EL (cell line): ENCODE measurements at places on chromosomes 4 and X.

GRCh38 chrX:54994668-54995351 lies 822 bp upstream of the PFKFB1 start:
- no peak for DNase-seq

GRCh38 chr4:44256414-44256813 lies 192.2 kb downstream of the KCTD8 start:
- no peak for DNase-seq

- no peak for DNase-seq
These were observed 136.0 kb downstream of the FAM53A start for GRCh38 chr4:1547856-1548826.

DNA sequence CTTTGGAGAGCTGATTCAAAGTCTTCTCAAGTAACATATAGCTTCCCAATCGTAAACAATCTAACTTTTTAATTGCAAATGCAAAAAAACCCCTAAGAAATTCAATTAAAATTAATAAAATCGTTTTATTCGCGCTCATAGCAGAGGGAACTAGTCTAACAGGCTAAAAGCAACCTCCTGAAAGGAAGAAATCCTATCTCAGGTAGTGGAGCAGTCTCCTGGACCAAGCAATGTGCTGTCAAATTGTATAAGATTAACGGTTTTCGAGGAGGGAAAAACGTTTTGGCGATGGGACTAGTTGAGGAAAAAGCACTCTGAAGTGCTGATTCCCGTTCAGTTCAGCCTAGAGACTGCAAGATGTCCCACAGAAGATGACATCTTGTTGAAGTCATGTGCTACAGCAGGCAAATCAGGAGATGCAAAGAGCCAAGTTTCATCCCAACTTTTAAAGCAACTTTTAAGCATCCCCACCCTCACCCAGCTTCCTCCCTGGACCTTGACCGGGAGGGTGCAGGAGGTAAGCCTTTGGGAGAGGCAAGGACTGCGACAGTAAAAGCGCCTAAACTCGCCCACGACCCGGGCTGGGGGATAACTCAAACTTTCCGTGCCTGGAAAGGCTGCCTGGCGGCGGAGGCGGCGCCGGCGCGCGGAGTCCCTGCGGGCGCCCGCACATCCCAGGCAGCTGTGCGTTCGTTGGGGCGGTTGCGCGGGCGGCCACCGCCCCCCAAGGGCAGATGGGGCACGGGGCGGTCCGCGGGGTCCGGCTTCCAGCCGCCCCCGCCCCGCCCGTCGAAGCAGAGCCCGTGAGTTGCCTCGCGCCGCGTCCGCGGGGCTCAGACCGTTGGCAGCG lies 784 bp downstream of the MAP7D3 start:
- peak; percentile 26 for DNase-seq

- DNase-seq: no peak
These were observed 12.8 kb downstream of the GYG2 start for GRCh38 chrX:2841537-2841936.

GRCh38 chrX:118480172-118480571 lies 15.4 kb upstream of the DOCK11 start:
- DNase-seq: no peak

- no peak for DNase-seq
These were observed 11.7 kb downstream of the OTUD4 start for GRCh38 chr4:145168581-145169187.

DNA sequence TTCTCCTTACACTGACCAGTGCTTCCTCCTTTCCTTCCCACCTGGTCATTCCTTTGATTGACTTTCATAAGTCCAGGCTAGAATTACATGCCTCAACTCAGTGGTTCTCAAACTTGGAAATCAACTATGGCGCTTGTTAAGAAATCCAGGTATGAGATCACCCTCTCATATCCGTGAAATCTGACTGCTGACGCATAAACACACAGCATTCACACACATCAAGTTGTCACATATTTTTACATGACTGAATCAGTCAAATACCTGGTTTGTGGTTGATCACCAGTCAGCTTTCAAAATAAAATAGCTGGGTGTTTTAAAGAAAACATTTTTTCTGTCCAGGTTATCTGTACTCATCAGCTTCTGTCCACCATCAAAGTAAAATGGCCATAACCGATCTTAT lies 433.5 kb downstream of the AFF2 start:
- no peak for DNase-seq

DNA sequence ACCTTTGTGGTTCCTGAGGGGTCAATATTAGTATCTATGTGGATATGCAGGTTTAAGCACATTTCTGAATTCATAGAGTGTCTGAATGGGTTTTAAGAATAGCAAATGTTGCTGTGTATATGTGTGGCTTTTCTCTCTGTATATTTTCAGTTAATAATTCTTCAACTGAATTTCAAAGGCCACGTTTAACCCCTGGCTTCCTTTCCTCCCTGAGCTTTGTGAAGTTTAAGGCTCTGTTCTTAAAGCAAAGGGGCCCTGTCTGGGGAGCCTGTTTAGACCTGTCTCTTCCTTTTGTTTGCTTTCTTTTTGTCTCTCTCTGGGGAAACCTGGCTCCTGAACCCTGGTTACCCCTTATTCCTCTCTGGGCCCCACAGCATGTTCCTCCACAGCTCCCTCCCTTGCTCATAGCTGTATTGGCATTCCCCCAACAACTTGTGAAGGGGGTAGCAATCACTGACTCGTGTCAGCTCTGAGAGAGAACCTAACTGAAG lies 139.1 kb downstream of the COL4A6 start:
- peak; percentile 31 for DNase-seq

DNA sequence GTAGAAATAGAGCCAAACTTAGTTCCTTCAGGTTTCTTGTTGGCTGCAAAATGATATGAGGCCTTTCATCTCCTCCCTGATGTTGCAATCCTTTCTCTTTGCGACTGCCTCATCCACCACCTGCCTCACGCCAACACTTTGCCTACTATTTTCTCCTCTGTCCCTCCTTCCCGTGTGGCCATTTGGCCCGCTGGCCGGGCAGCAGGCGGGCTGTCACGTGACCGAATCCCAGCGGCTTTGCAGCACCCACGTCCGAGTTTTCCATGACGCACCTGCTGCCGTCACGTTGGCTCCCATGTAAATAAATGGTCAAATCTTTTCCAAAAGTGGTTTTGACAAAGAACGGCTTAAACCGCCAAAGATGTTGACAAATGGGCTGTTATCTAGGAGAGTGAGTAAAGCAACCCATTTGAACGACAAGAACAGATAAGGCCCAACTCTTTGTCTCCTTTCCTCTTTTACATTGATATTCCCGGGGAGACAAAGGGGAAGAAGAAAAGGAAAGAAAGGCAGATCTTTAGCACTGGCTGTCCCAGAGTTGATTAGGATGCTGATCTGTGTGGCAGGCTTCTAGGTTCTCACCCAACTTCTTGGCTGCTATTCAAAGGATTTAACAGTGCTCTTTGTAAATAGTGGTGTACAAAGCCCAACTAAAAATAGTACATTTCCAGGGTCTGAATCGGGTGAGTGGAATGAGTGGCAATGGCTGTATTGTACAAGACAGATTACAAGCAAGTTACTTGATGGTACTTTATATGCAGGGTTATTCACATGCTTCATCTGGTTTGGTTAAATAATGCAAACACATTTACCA lies 174.2 kb upstream of the JADE1 start:
- DNase-seq: no peak

DNA sequence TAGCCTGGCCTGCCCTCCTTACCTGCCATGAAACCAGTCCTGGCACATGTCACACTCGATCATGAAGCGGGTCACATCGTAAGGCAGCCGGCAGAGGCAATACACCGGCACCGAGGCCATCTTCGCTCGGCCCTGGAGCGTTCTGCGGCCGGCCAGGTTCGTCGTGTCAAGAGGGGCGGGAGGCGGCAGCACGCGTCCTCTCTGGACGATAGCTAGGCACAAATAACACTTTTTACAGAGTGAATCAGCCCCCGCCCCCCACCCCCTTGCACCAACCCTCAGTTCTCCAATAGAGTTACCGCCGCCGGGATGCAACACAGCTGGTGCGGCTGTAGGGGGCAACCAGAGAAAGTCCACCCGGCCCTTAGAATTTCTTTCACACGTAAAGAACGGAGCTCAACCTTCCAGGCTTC lies 1.7 kb downstream of the PHF8 start:
- peak; percentile 70 for DNase-seq

GRCh38 chrX:102833136-102833535 lies 103.9 kb upstream of the RAB40AL start:
- DNase-seq: peak; percentile 42

DNA sequence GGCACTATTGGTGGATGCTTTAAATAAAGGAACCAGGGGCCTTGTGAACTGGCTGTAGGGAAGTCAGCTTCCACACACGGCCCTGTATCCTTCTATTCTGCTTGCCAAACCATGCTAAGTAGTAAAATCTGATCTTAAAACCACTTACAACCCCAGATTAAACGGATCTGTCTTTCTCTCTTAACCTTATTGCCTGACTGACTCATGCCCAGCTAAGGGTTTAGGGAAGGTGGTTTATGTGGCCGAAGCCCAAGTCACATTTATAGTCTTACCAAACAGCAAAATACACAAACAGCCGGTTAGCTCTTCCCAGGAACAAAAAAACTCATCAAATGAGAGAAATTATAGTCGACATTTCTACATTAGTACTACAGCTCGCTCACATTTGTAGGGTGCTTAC lies 988.4 kb upstream of the TENM3 start:
- DNase-seq: no peak

- no peak for DNase-seq
These were observed 39.7 kb downstream of the SNX25 start for GRCh38 chr4:185249105-185249504.

DNA sequence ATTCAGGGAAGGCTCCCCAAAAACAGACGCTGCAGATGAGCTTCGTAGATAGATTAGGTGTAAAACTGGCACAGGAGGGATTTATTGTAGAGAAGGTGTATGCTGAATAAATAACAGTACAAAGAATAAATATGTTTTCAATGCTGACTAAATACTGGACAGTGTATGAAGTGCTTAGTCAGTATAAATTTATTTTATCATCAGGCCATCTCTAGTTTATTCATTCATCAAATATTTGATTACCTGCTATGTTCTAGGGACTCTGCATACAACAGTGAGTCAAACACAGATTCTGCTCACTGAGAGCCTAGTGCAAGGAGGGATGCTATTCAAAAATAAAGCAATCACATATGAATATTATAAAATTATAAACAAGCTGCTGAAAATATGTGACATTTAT lies 63.6 kb upstream of the TSPAN5 start:
- no peak for DNase-seq

DNA sequence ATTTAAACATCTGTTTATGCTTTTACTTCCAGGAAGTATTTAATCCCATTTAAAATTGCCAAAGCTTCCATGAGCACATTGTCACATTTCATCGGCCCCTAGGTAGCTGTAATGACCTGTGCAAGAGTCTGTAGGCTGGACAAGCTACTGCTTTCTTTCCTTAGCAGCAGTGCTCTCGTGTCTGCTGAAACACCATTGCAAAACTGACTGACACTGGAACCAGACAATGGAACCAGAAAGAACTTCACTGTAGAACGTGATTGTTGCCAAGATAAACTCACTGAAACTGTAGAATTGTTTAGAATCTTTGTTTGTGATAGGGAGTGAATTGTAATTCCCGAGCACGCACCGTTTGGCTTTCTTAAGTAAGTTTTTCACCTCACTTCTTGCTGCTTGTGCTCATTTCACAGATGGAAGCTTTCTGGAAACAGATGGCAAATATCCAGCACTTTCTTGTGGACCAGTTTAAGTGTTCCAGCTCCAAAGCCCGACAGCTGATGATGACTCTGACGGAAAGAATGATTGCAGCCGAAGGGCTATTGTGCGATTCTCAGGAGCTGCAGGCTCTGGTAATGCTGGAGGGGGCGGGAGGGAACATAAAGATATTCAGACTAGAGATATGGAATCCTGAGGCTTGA lies 36.9 kb downstream of the EVC start:
- DNase-seq: peak; percentile 92

DNA sequence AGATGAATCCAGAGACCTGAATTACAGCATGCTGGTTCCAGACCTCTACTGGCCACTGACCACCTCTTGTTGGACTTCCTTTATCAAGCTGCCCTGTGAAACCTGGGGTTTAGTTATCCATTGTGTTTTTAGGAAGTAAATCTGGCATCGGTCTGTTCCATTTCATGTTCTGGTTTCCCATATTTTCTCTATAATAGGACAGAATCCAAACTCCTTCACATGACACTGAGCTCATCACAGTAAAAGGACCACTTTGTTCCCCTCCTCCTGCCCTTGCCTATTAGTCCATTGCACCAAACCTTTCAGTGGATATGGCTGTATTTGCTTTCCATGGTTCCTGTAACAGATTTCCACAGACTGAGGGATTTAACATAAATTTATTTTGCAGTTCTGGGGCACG lies 4.0 kb downstream of the MFAP3L start:
- no peak for DNase-seq

DNA sequence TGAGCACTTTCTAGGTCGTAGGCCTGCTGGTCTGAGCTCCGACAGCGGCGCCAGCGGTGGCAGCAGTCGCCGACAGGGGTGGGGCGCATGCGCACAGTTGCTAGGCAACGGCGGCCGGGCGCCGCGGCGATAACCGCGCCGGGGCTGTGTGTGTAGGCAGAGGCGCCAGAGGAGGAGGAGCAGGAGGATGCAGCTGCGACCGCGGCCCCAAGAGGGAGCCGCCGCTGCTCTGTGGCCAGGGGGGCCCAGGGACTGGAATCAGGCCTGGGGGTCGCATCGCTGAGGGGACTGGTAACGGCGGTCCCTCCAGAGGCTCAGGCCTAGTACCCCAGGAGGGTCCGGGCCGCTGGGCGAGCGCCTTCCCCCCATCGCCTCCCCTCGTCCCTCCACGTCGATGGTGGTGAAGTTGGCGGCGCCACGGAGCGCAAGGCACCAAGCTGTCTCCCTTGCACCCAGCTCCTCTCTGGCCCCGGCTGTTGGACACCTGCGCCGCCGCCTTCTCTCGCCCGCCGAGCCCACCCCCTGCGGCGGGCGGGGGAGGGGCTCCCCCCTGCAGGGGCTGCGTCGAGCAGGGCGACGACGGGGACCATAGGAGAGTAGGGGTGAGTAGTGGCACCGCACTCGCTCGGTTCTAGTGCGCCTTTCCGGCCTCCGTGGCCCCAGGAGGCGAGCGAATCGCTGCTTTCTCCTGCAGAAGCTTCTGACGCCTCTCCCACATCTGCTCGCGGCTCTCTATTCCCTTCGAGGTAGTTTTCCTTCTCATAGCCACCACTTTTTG lies 58.6 kb upstream of the ZC4H2 start:
- peak; percentile 68 for DNase-seq

DNA sequence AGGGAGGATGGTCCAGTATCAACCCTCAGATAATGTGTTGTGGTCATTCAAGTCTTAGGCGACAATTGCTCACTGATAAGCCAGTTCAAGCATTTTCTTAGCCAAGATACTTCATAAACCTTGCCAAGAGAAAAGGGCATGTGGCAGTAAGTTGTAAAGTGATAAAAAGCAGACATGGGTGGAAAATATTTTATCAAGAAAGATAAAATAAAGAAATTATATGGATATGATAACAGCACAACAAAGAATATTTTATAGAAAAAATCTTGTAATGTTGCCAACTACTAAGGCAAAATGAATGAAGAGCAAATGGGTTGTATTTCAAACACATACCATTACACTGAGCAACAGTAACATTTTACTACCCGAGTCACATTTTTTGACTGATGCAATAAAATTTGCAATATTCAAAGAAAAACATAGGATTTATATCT lies 217.4 kb upstream of the PITX2 start:
- peak; percentile 69 for DNase-seq

- no peak for DNase-seq
These were observed 607.8 kb downstream of the FSTL5 start for GRCh38 chr4:161555689-161556660.

- no peak for DNase-seq
These were observed at the start of gene SLC9B2 for GRCh38 chr4:103076747-103077347. Gene SLC9B2 (minus strand): TSS chr4:103076761. CDS start chr4:103067550, 9,211 bp downstream.
